ENCODE measurements at places on chromosomes 6 and 20. TPM values are rescaled to one million over a fixed set of nuclear protein-coding genes. Genes with fewer than 3 reads are reported as not detected.

DNA sequence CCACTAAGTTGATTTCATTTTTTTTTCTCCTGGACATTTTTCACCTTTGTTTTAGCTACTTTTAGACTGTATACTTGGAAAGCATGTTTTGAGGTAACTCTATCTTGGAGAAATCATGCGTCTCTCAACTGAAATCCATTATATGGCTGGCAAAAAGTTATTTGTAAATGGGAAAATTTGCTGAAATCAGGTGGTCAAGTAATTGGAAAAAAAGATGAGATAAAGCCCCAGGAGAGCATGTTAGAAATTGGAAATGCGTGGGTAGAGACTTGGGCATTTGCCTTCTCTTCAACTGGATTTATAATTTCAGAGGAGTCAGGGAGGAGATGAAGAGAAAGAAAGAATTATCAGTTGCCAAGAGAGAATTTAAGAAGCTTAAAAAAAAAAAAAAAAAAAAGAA lies 217.1 kb upstream of the MAP3K7 start:
- DNase-seq = no peak

DNA sequence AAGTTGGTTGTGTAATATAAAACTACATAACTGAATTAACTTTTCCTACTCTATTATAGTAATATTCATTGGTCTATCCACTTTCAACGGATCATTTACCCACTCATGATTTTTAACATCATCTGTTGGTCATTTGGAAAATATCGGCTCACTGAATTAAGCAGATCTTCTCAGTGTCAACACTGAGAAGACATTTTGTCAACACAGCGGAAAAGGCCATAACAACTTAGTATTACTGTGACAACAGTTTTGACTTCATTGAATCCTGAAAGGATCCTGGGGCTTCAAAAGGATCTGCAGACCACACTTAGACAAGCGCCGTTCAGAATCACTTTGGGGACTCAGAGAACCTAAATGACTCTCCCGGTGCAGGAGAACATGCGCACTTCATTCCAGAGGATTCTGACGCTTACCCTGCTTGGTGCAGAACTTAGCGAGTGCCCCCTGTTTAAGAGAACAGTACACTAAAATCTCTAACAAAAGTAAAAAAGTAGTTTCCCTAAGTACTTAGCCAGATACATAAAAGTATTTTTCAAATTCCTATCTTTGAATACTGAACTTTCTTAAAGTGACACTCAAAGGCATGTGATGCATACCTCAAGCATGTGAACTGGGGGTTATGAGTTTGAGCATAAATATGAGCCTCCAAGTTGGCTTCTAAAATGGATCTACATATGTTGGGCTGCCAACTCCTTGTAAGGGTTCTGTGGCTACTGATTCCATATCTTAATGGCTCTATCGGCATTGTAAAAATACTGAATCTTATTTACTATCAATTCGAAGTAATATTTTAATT lies 4.0 kb downstream of the ZBTB2 start:
- DNase-seq = no peak

- no peak for DNase-seq
Observed at GRCh38 chr20:57618091-57618763, 2.0 kb downstream of the ZBP1 start.

DNA sequence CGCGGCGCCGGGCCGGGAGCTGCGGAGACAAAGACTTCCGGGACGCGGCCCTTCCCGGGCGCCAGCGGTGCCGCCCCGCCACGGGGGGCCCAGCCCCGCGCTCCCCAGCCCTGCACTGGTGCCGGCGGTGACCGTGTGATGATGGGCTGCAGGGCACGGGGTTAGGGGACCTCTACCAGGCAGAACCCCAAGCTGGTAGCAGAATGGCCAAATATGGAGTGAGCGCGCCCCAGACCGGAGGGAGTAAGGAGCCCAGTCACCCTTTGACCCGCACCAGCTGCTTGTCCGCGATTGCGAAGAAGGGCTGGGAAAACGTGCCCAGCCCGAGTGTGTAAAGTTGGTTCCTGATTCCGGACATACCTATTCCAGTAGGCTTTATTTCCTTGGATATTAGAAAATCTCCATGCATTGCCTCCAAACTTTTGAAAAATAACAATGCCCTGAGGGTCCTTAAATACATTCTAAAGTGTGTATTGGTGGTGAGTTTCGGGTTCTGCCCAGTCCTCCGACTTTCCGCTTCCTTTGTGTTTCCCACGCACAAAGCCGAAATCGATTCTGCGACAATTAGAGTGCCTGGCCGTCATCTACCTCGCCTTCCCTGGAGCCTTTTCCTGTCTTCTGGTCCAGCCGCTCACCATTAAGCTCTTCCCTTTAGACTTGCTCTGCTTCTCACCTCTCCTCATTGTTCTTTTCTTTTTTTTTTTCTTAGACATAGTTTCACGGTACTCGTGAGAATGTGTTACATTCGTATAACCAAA lies 1.1 kb downstream of the ABRACL start:
- peak; percentile 64 for DNase-seq

- DNase-seq = no peak
Observed at GRCh38 chr20:63923651-63924050, 28.7 kb downstream of the DNAJC5 start.

DNA sequence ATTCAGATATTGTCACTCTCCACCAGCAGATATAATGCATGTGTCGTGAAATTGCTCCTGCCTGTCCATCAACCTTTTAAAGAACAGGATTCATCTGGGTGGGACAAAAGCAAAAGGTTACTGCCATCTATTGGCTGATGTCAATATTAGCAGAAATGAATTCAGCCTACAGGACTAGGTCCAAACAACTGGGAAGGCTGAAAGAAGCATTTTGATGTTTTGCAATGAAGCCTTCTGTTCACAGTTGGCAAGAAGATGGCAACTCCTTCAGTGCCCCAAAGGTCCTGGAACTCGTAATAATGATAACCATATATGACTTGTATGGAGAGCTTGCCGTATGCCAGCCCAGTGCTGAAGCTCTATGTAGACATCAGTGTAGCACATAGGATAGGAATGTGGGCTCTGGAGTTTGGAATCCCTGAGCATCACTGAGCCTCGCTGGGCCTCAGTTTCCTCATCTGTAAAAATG lies 7.5 kb downstream of the BCAS1 start:
- DNase-seq = no peak

DNA sequence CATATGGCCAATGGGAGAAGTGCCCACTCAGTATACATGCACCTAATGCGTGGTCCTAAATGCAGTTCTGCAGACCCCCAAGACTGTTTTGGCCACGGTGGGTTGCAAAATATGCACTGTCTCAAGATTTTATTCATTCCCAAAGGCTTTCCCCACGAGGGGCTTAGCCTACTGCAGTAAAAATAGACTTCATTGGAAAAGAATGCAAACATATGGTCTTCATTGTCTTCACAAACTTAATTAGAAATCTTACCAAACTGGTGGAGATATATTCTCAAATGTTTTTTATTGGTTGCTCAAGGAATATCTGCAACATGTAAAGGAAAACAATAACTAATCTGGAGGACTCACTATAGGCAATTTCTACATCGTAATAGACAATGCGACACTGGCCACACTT lies 31.6 kb upstream of the PRL start:
- no peak for DNase-seq

- no peak for DNase-seq
Observed at GRCh38 chr20:25282796-25283195, 34.9 kb downstream of the PYGB start.

DNA sequence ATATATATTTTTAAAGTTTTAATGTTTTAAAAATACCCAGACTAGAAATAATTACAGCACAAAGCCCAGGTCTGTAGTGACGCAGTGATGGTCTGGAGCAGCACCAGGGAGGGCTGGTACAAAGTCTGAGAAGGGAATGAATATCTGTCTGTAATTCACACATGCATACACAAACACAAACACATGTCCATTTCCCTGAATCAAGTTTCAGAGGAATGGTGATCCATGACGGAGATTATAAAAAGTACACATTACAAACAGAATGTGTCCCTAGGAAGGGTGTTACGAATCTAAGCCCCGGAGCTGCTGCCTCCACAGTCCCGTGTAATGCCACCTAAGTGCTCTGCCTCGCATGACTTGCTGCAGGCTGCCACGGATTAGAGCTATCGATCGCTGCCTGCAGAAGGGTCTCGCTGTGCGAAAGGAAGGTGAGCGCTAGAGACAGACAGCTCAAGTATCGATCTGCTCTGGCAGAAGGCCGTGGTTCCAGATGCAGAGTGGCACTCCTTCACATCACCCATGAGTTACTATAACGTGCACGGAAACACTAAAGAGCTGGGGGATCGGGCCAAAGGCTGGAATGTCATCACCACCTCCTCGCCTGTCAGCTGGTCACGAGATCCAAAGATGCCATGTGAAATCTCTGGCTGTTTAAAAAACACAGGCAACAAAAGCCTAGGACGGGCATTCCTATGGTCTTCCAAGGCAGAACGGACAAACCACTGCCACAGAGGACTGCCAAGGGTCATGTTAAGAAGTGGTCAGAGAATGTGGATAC lies 87.1 kb downstream of the INSM1 start:
- DNase-seq = no peak

DNA sequence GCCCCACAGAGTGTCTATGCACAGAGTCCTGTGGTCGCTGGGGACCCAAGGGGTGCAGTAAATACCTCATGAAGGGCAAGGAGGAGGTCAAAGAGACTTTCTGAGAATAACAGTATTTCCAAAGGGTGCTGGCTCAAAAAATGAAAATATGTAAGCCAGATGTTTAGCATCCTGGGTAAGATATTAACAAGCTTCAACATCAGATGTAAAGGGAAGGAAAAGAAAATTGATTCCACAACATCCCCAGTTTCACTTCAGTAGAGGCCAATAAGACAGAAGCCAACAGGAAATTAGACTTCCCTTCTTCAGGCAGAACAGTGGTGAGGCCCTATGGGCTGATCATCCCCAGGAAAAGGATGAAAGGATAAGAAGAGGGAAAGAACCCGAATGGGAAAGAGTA lies 434.7 kb downstream of the PRKN start:
- no peak for DNase-seq

DNA sequence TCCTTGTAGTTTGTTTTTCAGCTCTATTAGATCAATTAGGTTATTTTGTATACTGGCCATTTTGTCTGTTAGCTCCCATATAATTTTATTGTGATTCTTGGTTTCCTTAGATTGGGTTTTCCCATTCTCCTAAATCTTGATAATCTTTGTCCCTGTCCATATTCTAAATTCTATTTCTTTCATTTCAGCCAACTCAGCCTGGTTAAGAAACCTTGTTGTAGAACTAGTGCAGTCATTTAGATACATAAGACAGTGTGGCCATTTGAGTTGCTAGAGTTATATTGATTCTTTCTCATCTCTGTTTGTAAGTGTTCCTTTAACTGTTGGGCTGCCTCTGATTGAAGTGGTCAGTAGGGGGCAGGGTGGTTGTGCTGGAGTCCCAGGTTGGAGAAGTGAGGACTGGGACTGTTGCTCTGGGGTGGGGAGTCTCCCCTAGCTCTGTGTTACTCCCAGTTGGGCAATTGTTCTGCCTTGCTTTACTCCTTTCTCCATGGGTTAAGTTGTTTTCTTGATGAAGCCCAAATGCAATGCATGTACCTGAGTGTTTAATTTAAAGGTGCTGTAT lies 98.8 kb upstream of the NRN1 start:
- no peak for DNase-seq

DNA sequence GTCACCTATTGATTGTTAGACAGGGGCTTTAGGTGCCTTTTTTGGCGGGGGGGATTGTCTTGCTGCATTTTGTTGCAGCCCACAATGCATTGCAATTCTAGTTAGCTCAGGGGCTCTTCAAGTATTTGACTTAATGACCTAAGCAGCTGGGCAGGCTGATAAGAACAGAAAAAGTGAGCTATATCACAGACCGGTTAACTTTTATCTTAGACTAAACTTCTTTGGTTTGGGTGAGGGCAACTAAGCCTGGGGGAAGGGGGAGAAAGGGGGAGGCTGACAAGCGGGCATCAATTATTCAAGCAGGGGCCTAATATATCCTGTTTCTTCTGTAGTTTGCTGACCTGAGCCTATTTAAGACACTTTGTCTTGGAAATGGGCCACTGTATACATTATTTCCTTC lies 66.0 kb upstream of the GPR6 start:
- DNase-seq = no peak

Gene THBD
- 13.8 TPM for total RNA-seq

Gene NNAT
- 0.33 TPM for total RNA-seq

Gene NDRG3
- 34.4 TPM for total RNA-seq

Gene BPIFA1
- total RNA-seq = not detected

Gene PCNA
- total RNA-seq = 28.0 TPM

Gene RNF182
- total RNA-seq = not detected
